ENCODE measurements at places on chromosomes 2 and 18.

GRCh38 chr2:232892843-232893242 lies 22.8 kb downstream of the SNORC start:
- no peak for DNase-seq

- no peak for DNase-seq
Measured at GRCh38 chr2:232957657-232958090, 55.4 kb downstream of the NGEF start.

GRCh38 chr2:20353241-20353992 lies 2.8 kb upstream of the PUM2 start:
- no peak for DNase-seq

DNA sequence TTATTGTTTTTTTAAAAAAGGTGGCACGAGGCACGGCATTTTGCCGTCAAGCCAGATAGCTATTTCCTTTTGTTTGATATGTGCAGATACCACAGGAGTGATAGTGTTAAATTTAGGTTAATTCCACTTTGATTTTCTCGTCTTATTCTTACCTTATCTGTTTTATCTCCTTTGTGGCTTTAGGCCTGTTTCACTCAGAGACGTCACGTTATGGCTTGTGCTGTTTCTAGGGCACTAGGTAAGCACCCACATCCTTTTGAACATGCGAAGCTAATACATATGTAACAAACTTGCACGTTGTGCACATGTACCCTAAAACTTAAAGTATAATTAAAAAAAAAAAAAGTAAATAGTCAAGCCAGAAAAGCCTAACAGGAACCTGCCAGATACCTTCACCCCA lies 57.8 kb downstream of the C18orf63 start:
- no peak for DNase-seq

DNA sequence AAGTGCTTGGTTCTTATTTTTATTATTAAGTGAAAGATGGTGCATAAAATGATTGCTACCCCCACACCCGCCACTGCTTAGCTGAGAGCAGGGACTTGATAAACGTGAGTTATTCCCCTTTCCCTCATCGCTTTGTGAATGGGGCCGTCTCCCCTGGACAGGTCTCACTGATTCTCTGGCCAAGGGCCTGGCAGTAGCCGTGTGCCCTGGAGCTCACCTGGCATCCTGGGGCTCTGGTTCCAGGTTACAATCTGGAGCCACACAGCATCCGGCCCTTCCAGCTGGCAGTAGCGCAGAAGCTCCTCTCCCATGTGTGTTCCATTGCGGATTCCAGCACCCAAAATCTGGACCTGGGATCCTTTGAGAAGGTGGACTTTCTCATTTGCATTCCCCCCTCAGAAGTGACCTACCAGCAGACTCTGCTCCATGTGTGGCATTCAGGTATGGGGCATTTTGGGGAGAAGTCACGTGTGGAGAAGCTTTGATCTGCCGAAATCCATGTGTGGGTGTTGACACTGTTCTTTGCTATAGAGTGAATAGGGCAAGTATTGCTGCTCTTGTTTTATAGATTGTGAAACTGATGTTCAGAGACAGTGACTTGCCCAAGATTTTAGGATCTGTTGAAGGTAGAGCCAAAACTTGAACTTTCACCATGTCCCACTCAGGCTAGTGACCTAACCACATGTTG lies 63.8 kb downstream of the GREB1 start:
- DNase-seq, result no peak

DNA sequence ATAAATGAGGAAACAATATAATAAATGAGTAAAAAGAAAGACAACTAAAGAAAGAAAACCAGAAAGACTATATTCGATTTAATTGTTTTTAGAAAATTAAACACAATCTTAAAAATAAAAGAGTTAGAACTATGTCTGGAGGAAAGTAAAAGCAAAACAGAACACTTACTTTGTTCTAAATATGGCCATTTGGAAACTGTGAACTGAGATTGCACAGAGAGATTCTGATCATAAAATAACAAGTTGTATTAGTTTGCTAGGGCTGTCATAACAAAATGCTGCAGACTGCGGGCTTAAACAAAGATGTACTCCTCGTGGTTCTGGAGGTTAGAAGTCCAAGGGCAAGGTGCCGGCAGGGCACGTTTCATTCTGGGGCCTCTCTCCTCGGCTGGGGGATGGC lies 128.1 kb upstream of the AQP4 start:
- no peak for DNase-seq

- DNase-seq, result no peak
Measured at GRCh38 chr2:156279446-156280150, 52.9 kb downstream of the NR4A2 start.

GRCh38 chr2:40487602-40488001 lies 35.7 kb upstream of the SLC8A1 start:
- DNase-seq, result no peak

- no peak for DNase-seq
Measured at GRCh38 chr2:127884436-127884835, 1.3 kb downstream of the AMMECR1L start.

DNA sequence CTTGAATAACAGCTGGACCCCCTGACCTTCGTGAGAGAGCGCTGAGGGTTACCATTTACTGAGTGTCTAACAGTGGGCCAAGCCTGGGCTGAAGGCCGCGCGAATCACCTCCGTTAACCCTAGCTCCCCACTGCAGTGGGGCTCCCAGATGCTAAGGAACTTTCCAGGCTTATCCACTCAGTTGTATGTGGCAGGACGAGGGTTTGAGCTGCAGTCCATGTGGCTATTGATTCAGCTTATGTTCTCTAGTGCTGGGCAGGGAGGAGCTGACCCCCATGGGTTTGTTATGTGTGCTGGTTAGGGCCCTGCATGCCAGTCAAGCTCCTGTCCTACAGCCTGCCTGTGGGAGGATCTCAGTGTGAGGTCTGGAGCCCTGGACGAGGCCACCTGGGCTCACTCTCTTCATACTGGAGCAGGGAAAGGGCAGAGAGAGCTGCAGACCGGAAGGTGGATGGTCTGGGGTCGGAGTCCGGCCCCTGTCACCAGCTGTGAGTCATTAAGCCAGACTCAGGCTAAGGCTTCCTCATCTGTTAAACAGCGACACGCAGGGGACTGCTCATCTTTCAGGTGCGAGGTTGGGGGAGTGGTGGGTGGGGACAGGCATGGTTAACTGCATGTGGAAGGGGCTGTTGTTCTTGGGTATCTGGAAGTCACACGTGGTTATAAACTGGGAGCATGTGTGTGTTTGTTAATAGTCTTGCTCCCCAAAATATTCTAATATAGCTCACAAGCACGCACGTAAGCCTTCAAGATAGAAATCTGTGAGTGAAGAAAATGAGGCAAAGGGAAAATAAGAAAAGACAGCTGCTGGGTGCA lies 6.6 kb downstream of the PSD4 start:
- peak; percentile 73 for DNase-seq

GRCh38 chr2:39216346-39217191 lies 27.2 kb downstream of the CDKL4 start:
- DNase-seq, result no peak

GRCh38 chr2:220071696-220072095 lies 444.3 kb downstream of the SLC4A3 start:
- no peak for DNase-seq

GRCh38 chr18:9366126-9366714 lies 31.6 kb downstream of the TWSG1 start:
- no peak for DNase-seq

GRCh38 chr2:113876503-113877387 lies 13.1 kb upstream of the ACTR3 start:
- no peak for DNase-seq

DNA sequence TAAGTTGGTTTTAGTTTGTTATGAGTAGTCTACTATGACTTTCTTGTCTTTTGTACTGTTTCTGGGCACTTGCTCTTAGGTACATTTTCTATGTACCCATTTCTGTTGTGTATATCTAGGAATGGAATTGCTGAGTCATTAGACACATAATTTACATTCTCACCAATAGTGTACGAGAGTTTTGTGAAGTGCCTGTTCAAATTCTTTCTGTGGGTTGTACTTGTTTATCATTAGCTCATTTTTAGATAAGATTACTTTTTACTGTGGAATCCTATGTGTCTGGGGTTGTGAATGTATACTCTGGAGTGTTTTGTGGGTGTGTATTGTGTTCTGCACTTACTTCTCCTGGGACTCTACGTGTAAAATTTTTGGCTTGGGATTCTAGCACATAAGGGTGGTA lies 36.6 kb upstream of the CD28 start:
- no peak for DNase-seq

DNA sequence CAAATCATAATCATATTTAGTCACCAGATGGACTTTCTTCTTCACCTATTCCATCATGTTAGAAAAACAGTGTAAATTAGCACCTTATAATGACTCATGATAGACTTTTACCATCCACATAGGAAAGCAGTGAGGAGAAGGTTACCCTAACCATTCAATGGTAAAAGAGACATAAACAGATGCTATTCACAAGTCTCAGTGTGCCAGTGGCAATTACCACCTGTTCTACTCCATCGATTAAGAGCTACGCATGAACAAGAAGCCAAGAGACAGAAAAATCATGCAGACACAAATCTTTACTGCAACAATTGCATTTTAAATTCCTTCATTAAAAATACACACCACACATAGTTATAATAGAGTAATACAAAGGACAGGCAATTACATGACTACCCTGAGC lies 106.7 kb upstream of the CHAC2 start:
- DNase-seq, result no peak

DNA sequence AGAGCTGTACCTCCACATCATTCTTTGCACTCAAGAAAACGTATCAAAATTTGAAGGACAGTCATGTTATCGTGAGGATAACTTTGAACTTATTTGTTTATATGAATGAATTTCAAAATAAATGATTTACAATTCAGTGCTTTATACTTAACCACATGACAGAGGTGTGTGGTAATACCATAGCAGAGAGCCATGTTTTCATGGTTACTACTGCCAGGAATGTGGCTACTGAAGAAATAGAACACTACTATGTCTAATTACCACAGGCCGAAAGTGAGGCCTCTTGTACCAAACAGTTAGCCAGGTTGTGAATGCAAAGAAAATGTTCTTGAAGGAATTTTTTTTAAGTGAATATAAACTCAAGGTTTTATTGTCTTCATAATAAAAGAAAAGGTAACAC lies 49.2 kb downstream of the AAK1 start:
- DNase-seq, result no peak

DNA sequence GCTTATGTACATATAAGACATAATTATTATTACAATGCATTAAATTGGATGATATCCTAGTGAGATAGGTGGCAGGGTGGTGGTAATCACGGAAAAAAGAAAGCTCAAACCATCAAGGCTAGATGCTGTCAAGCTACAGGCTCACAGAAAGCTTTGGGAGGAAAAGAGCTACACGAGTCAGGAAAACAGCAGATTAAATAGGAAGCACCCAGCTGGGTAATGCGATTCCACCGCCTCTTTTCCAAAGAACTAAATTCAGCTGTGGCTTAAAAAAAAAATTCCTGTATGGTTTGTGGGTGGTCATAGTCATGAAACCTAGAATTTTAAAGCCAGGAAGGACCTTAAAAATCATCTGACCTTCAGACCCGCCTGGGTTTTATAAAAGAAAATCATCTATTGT lies 23.7 kb upstream of the PTPN4 start:
- no peak for DNase-seq

GRCh38 chr2:240929364-240930095 lies 23.4 kb downstream of the CROCC2 start:
- DNase-seq, result peak; percentile 65

GRCh38 chr2:1990724-1991123 lies 246.4 kb upstream of the PXDN start:
- peak; percentile 82 for DNase-seq

- DNase-seq, result no peak
Measured at GRCh38 chr2:8342407-8342806, 339.4 kb upstream of the ID2 start.

DNA sequence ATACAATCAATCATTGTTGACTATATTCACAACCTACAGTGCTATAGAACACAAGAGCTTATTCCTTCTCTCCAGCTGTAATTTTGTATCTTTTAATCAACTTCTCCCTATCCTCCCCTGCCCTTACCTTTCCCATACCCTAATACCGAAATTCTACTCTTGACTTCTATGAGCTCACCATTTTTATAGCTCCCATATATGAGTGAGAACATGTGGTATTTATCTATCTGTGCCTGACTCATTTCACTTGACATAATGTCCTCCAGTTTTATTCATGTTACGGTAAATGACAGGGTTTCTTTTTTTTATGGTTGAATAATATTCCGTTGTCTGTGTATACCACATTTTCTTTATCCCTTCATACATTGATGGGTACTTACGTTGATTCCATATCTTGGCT lies 2.6 kb downstream of the MROH2A start:
- no peak for DNase-seq

GRCh38 chr2:121536850-121537557 lies 6.3 kb downstream of the RNU4ATAC start:
- no peak for DNase-seq

GRCh38 chr18:62825382-62825781 lies 110.0 kb downstream of the PHLPP1 start:
- DNase-seq, result no peak

Data from cardiac septum (tissue), 1 donor.